ENCODE measurements at places on chromosomes 1 and 21.

DNA sequence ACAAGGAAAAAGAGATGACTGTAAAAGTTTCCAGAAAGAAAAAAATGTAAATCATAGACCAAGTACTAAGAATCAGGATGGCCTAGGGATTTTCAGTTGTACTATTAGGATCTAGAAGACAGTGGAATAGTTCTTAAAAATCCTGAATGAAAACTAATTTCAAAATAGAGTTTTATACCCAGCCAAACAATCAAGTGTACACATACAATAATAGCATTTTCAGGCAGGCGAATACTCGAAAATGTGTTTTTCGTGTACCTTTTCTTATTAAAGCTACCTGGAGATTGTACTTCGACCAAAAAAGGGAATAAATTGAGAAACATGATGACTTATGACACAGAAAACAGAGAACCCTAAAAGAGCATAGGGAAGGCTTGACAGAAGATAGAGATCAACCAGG lies 118.6 kb downstream of the SDCCAG8 start:
- DNase-seq = no peak

- DNase-seq = no peak
These were observed 1.7 kb downstream of the TRABD2B start for GRCh38 chr1:47995306-47996050.

- DNase-seq = no peak
These were observed 46.7 kb downstream of the CLIC6 start for GRCh38 chr21:34715518-34715917.

GRCh38 chr1:26535201-26535600 lies 5.6 kb downstream of the RPS6KA1 start:
- no peak for DNase-seq

- no peak for DNase-seq
These were observed 30.9 kb upstream of the CACYBP start for GRCh38 chr1:174968750-174969244.

DNA sequence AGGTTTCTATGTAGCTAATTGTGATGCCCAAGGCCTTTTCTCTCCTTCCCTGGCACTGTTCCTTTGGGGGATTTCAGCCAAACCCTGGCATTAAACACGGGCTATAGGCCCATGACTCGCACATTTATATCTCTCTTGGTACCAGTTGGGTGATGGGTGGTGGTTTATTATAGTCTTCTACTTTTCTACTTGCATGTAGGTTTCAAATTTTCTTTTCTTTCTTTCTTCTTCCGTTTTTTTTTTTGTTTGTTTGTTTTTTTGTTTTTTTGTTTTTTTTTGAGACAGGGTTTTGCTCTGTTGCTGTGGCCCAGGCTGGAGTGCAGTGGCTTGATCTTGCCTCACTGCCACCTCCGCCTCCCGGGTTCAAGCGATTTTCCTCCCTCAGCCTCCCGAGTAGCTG lies 1.1 kb downstream of the IL10RB start:
- peak; percentile 42 for DNase-seq

GRCh38 chr1:204624631-204625216 lies 60.8 kb downstream of the LRRN2 start:
- DNase-seq = no peak

GRCh38 chr1:232393010-232393409 lies 236.9 kb downstream of the SIPA1L2 start:
- DNase-seq = no peak

- DNase-seq = no peak
These were observed 407.8 kb downstream of the DUSP10 start for GRCh38 chr1:221334062-221334461.

DNA sequence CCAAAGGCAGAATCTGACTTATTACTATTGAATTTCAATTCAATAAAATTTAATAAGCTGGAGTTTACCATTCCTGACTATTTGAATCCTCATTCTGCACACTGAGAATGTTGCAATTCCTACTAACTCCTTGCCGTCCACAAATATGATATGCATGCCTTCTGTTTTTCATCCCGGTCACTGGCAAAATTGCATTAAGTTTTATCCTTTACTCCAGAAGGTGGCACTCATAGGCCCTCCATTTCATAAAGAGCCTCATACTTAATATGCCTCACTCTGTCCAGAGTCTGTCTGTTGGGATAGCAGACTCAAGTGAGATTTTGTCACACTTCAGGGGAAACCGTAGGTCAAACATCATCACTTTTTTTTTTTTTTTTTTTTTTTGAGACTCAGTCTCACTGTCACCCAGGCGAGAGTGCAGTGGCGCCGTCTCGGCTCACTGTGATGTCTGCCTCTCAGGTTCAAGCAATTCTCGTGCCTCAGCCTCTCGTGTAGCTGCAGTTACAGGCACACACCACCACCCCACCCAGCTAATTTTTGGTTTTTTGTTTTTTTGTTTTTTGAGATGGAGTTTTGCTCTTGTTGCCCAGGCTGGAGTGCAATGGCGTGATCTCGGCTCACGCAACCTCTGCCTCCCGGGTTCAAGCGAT lies 27.3 kb downstream of the F11R start:
- no peak for DNase-seq

DNA sequence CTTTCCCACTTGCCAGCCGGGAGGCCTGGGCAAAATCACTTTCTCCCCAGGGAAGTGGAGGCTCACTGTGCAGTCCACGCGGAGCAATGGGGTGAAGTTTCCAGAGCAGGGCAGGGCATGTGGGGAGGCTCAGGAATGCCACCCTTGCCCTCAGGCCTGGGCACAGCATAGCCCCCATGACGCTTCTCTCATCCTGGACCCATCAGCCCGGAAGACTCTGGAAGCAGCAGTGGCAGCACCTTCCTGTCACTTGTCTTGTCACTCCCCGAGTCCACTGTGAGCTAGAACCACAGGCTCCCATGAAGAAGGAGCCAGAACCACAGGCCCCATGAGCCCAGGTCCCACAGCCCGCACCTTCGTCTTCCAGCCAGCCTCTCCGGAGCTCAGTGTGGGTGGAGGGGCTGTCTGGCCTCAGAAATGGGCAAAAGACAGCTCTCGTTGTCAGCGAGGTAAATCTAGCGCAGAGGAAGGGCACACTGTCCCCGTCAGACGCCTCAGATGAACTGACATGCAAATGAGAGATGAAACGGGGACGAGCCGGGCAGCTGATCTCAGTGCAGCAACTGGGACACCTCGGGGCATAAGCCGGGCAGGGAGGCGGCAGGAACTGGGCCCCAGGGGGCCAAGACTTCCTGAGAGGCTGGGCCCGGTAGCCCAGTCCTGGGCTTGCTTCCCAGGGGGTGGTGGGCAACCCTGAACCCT lies 6.1 kb downstream of the PDE9A start:
- no peak for DNase-seq

GRCh38 chr1:48073798-48074530 lies 76.8 kb upstream of the TRABD2B start:
- no peak for DNase-seq

DNA sequence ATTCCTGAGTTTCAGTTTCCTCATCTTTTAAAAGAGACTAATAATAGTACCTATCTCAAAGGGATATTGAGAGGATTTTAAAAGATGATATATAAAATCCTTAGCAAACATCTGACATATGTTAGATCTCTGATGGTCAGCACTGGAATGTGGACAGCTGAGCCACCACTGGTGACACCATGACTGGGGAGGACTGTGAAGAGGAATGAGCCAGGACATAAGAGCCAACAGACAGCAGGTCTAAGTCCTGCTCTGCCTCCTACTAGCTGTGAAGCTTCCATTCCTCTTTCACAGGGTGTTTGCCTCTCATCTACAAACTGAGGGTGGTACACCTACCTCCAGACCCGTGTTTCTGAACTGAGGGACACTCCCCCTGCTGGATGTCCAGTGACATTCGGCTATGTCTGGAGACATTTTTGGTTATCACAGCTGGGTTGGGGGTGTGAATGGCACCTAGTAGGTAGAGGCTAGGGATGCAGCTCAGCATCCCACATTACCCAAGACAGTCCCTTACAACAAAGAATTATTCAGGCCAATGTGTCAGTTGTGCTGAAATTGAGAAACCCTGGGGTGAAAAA lies 109.1 kb upstream of the OLIG2 start:
- DNase-seq = peak; percentile 3

DNA sequence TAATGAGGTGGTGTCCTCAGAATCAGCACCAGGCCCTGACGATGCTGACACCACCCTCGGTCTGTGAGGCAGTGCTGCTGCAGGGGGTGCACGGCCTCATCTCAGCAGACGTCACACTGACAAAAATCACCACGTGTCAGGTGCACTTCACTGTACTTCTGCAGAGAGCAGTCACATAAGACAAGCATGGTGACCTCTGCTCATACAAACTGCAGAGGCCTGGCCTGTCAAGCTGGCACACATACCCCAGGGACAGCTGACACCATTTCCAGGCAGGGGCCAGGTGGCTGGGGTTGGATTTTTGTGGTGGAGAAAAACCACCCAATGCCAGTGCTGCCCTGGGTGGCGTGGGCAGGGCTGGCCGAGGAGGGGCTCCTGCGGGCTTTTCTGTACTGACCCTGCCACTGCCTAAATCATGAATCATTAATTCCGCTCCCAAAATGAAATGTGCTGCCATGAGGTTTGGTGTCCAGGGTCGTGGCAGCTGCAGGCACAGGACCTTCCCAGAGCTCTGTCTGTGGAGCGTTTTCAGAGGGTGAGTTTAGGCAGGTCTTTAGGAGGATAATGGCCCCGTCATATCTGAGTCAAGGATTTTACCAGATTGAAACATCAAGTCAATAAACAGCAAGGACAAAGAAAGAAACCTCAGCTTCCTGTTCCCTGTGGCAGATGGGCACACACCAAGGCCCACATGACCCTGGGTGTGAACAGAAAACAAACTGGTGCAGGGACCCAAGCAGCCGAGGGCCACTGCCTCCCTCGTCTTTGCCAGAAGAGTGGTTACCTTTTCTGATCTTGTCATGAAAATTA lies 33.4 kb upstream of the GPR153 start:
- DNase-seq = no peak

- no peak for DNase-seq
These were observed 355.0 kb upstream of the ESRRG start for GRCh38 chr1:217078078-217078690.

DNA sequence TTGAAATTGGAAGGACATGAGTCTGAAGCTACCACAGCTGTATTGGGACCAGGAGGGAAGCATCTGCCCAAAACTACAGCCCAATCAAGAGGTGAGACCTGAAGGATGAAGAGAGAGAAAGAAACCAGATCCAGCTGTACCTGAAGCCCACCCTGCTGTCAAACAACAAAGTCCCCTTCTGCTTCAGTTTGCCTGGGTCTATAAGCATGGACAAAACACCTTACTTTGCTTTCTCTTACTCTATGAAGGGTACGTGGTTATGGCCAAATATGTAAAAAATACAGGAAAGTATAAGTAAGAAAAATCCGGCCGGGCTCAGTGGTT lies 26.4 kb downstream of the TOMM20 start:
- no peak for DNase-seq

GRCh38 chr1:46544561-46545240 lies 6.7 kb downstream of the KNCN start:
- no peak for DNase-seq

DNA sequence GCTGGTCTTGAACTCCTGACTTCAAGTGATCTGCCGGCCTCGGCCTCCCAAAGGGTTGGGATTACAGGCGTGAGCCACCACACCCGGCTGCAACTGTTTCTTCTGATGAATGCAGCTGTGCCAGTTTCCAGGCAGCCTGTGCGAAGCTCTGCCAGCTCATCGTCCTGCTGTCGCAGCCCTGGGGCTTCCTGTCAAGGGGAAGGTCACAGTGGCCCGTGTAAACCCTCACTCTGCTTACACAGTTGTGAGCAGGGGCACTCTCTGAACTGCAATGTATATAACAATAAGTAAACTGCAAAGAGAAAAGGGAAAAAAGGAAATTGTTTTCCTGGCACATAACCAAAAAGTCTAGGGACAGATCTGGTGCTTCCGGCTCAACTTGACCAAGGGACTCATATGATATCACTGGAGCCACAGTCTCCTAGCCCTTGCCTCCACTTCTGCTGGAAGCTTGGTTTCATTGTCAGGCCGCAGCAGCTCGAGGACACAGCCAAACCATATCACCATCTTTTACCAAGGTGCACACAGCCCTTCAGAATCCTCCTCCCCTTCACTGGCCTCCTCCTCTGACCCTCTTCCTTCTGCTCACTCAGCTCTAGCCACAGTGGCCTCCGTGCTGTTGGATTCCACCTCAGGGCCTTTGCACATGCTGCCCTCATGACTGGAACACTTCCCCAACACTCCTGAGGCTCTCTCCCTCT lies 22.8 kb upstream of the LBR start:
- DNase-seq = no peak

DNA sequence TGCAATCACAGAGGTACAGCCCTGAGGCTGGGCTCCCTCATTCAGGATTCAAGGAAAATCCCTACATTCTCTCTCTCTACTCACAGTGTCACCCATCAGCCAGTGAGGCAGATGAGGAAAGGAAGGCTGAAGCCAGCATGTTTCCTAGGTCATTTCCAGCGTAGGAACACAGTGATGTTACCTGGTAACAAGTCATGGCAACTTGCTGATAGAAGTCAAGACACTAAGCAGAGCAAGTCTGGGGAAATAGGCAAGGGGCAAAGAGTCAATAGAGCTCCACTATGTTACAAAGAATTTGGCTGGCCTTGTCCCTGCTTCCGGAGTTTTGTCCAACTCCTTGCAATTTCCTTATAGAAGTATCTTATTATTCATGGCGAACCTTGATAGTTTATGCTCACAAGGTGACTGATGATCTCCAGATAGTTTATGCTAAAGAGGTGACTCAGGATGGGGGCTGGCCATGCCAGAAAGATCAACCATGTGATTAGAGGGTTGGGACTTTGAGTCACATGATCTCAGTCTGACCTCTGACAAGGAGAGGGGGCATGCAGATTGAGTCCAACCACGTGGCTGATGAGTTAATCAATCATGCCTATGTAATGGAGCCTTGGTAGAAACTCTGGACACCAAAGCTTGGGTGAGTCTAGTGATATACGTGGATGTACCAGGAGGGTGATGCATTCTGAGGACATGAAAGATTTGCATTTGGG lies 51.1 kb downstream of the SUSD4 start:
- DNase-seq = peak; percentile 27

DNA sequence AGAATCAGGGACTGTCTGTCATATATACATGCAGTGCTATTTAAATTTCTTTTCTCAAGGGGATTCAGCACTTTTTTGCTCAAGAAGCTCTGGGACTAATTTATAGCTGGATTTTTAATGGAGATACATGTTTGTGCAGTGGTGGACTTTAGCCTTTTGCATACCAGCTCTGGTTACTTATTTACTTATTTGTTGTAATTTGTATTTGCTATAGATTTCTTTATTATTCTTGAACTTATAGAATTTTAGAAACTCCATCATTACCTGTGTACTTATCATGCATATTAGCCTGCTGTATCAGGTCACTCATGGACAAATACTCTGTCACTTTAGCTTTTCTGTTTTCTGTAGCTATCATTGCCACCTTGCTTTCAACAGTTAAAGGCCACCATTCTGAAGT lies 1296.9 kb upstream of the TMPRSS15 start:
- no peak for DNase-seq

- DNase-seq = peak; percentile 36
These were observed 32.7 kb upstream of the ETV3 start for GRCh38 chr1:157170677-157171515.

- no peak for DNase-seq
These were observed 235.8 kb downstream of the COL11A1 start for GRCh38 chr1:102872526-102872925.

DNA sequence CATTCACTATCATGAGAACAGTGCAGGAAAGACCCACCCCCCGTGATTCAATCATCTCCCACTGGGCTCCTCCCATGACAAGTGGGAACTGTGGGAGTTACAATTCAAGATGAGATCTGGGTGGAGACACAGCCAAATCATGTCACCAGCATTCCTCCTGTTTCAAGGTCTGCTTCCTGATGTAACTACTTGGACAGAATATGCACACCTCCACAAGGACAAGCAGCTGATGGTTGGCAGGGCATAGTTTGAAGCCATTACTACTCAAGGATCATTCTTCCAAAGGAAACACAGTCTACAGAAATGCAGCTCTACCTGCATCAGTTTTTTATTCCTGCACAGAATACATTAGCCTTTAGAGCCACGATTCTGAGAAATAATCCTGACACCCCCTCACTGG lies 28.5 kb upstream of the RNF2 start:
- DNase-seq = no peak
